Stimulated activated CD4-positive, alpha-beta T cell treated with anti-CD3 and anti-CD28 coated beads, Interleukin-1b, Interleukin-23, amount 100 ng/mL, for 1 hour (primary cell): ENCODE measurements at places on chromosomes 4 and X.

GRCh38 chr4:185892165-185892564 lies 80.2 kb upstream of the SORBS2 start:
- DNase-seq: no peak

DNA sequence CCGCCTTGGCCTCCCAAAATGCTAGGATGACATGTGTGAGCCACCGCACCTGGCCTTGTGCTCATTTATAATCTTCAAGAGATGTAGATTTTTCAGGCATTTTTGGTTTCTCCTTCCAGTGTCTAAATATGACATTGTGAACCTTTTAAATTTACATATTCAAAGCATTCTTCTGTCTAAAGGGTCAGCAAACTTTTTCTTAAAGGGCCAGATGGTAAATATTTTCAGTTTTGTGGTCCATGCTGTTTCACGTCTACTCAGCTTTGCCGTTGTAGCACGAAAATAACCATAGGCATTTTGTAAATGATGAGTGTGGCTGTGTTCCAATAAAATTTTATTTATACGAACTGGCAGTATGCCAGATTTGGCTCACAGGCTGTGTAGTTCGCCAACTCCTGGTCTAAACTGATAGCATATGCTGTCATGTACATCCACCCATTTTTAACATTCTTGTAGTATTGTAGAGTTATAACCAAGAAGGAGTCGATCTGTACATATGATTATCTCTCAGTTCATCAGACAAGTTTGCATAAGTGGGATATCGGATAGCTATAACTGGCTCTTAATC lies 12.7 kb upstream of the GCNA start:
- DNase-seq: no peak

GRCh38 chrX:110417128-110417527 lies 58.5 kb downstream of the RTL9 start:
- DNase-seq: no peak

DNA sequence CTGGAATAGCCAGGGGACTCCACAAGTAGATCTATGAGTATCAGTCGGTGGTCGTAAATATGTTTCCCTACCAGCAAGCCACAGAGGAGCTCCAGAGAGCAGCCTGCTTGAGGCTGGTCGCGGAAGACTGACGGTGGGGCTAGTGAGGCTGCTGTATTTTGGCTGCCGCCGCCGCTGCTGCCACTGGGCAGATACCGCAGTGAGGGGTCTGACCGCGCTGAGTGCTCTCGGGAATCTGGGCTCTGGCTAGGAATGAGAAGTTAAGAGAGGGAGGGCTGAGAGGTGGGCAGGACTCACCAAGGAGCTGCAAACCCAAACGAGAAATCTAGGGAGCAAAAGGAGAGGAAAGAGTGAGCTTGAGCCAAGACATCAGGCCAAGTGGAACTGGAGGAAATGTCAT lies at the start of gene EXOC1L:
Gene EXOC1L (plus strand): TSS at position 157 of the 400 bp plus-strand sequence. CDS start 237 bp downstream, at position 394.
- no peak for DNase-seq

- no peak for DNase-seq
Measured at GRCh38 chr4:185016101-185016940, 2.0 kb upstream of the HELT start.

GRCh38 chr4:171538601-171539100 lies 274.6 kb upstream of the GALNTL6 start:
- DNase-seq: no peak

DNA sequence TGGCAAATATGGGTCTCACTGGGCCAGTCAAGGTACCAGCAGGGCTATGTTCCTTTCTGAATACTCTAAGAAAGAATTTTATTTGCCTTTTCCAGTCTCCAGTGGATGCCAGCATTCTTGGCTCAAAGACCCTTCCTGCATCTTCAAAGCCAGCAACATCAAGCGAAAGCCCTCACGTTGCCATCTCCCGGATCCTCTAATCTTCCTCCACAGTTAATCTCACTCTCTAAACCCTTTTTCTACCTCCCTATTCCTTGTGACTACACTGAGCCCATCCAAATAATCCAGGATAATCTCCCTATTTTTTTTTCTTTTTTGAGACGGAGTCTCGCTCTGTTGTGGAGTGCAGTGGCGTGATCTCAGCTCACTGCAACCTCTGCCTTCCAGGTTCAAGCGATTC lies 23.4 kb downstream of the RFC1 start:
- no peak for DNase-seq

DNA sequence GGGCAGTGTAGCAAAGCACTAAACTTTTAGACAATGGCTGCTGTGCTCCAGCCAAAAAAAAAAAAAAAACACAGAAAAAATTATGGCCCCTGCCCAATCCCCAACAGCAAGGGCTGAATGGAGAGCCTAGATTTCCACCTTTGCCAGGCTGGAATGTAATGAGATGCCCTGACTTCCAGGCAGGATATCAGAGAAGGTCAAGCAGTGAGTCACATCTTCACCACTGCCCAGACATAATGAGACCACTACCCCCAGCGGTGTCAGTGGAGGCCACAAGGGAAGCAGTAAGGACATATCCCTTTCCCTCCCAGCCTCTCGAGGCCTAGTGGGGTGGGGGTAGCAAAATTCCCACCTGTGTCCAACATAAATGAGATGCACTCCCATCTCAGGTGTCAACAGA lies 216.3 kb upstream of the LEF1 start:
- DNase-seq: no peak

GRCh38 chrX:109345856-109346255 lies 136.0 kb downstream of the GUCY2F start:
- no peak for DNase-seq

- no peak for DNase-seq
Measured at GRCh38 chrX:22053481-22053880, 21.4 kb downstream of the PHEX start.

- DNase-seq: no peak
Measured at GRCh38 chr4:11081006-11081405, 347.7 kb downstream of the HS3ST1 start.

DNA sequence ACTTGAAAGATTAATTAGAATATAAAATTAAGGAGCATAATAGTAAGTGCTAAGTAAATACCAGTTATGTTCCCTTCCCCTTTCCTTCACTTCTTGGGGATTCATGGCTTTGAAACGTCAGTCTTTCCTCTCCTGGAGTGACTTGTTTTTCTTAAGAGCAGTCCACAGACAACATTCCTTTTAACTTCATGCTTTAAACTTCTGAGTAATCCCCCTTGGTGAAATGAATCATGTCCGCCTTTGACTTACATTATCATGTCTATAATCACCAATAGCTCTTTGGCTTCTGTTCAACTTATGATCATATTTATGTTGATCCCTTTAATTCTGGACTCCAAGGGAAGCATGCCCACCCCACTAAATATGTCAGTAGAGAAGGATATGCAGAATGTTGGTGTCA lies 1012.1 kb upstream of the SLIT2 start:
- no peak for DNase-seq

GRCh38 chrX:9785254-9785943 lies 830 bp upstream of the SHROOM2 start:
- DNase-seq: no peak

- no peak for DNase-seq
Measured at GRCh38 chrX:133555782-133556458, 140.6 kb upstream of the GPC4 start.

DNA sequence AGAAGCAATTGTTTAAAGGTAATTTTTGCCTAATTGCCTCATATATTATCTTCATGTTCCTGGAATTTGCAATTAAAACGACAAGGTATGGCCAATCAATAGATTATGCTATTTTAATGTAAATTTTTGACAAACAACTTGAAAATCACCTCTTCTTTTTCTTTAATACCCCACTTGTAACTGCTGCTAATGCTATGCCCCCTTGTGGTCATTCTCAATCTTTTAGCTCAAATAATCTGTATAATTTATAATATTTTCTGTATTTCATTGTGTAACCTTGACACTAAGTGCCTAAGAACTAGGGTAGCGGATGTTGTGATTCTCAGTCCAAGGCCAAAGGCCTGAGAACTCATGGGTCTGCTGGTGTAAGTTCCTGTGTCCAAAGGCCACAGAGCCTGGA lies 831.7 kb upstream of the POU3F4 start:
- DNase-seq: no peak

DNA sequence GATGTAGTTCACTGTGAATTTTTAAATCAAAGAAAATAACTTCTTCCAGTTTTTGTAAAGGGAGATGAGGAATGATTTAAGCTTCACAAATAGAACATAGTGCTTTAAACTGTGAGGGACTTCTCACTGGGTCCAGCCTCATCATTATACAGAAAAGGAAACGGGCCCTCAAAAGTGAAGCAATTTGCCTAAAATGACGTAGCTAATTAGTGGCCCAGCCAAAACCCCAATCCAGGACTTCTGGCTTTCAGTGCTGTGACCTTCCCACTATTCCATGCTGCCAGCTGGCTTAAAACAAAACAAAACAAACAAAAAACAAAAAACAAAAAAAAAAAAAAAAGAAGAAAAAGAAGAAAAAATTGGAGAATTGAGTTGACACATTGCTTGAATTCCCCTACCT lies 45.0 kb upstream of the STOX2 start:
- no peak for DNase-seq

DNA sequence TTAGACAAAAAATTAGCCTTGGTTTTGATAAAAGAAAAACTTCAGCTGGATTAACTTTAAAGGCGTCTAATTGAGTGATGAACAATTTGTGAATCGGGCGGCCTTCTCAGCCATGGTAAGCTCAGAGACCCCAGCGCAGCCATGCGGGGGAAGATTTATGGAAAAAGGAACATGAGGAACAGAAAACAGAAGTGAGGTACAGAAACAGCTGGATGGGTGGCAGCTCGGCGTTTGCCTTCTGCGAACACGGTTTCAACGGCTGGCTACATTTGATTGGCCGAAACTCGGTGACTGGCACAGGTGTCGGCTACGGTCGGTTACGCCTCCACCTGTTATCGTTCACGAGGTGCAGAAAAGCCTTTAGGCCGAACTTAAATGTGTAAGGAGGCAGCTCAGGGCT lies 401.4 kb upstream of the FAT1 start:
- DNase-seq: no peak

DNA sequence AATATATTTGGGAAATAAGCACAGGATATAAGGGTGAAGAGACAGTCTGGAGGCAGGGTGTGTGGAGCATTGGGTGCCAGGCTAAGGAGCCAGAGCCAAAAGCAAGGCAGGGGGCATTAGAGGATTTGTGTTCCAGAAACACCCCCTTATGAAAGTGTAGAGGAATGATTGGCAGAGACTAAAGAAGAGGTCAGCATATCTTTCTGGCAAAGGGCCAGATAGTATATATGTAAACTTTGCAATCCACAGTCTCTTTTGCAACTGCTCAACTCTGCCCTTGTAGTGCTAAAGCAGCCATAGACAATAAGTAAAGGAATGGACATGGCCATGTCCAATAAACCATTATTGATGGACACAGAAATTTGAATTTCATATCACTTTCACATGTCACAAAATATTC lies 3.6 kb upstream of the SLC9A6 start:
- no peak for DNase-seq

GRCh38 chr4:117560329-117560728 lies 474.0 kb upstream of the NDST3 start:
- no peak for DNase-seq

DNA sequence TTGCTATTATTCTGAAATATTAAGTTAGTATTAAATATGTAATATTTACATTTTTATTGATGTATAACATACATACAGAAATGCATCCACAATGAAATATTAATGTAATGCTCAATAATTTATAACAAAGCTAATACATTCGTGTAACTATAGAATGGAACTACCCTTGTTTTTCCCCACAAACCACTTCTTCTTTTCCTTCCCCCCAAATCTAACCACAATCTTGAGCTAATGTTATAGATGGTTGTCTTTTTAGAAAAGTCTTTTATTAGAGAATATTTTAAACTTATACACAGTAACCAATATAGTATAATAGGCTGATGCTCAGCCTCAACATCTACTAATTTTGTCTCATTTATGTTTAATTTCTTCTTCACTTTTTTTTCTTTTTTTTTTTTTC lies 4.5 kb upstream of the ZNF732 start:
- DNase-seq: no peak
